ENCODE measurements at places on chromosomes 7 and 10. TPM values are rescaled to one million over a fixed set of nuclear protein-coding genes. Genes with fewer than 3 reads are reported as not detected.

DNA sequence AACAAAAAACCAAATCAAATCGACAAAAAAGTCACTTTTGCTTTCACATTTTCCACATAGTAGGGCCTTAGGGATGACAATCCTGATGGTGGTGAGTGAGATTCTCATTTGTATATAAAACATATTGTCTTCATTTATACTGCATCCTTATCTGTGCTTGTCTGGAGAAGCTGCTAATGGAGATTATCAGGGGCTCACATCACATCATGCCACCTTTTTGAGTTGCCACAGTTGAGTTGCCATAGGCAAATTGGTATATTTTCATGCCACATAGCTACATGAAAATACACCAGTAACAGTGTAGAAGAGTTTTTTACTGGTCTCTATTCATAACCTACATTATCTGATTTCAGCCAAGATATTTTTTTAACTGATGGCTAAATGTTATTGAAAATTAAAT, 85.3 kb downstream of the CNTNAP2 start:
- no peak for DNase-seq

DNA sequence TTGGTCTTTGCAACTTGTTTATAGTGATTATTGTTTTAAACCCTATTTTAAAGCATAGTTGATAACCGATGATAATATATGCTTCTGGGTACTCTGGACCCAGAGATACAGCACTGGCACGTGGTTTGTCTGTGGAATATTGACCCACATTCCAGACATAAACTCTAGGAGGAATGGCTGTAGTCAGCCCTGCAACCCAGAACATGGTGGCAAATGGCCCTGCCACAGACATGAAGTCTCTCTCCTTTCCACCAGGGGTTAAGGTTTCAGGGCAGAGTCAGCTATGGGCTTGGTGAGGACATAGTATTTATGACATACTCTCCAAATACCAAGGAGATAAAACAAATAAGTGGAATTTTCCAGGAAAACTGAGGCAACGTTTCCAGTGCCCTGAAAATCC, 83.6 kb downstream of the NAMPT start:
- no peak for DNase-seq

DNA sequence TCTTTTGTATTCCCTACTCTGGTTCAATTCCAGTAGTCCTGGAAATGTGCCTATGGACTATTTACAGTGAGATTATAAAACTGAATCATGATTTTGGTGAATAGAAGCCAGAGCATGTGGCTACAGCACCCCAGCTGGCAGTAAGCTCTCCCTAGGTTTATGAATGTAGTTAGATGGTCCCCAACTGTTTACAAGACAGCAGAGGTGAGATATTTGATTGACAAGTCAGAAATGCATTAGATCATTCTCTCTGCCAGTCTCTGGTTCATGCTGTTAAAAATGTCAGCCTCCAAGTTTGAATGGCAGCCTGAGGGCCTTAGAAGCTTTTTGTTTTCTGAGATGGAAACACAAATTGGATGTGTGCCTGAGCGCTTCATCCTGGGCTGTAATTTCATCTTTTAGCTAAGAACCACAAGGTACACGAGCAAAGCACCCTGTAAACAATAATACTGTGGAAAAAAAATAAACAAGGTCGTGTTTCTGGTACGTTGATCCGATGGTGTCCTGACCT, 85.0 kb downstream of the BTRC start:
- DNase-seq, result no peak

- no peak for DNase-seq
Observed at GRCh38 chr7:91367812-91368578, 103.8 kb downstream of the FZD1 start.

GRCh38 chr10:77801474-77802161, 124.9 kb downstream of the DLG5 start:
- peak; percentile 41 for DNase-seq

- no peak for DNase-seq
Observed at GRCh38 chr10:62250594-62251198, 17.9 kb downstream of the RTKN2 start.

- no peak for DNase-seq
Observed at GRCh38 chr7:153193144-153193595, 433.6 kb downstream of the ACTR3B start.

GRCh38 chr7:25083201-25083600, 41.9 kb downstream of the CYCS start:
- no peak for DNase-seq

DNA sequence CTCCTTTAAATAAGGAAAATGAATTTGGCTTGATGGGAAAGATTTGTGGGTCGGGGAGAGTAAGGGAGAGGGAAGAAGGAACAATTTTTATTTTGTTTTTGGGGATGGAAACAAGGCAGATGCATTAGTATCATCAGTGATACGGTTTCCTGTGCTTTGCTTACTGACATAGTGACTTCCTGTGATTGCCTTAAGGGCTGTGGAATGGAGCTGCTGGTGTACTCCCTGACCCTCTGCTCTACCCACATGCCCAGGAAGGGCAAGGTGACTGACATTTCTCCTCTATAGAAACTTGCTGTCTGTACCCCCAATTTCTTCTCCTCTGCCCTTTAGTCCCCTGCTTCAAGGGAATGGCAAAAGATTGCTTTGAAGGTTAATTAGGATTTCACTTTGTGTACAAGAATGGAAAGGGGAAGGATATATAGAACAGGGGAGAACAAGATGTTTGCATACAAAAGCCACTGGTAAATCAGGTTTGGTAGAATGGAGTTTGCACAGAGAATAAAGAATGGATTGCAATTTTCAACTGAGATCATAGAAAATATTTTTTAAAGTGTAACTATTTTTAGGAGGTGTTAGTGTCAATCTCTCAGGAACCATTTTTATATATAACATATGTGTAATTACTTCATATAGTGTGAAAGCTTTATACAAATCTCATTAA, 129.0 kb upstream of the AGR3 start:
- DNase-seq, result no peak

GRCh38 chr10:77004917-77005564, 632.6 kb downstream of the KCNMA1 start:
- no peak for DNase-seq

DNA sequence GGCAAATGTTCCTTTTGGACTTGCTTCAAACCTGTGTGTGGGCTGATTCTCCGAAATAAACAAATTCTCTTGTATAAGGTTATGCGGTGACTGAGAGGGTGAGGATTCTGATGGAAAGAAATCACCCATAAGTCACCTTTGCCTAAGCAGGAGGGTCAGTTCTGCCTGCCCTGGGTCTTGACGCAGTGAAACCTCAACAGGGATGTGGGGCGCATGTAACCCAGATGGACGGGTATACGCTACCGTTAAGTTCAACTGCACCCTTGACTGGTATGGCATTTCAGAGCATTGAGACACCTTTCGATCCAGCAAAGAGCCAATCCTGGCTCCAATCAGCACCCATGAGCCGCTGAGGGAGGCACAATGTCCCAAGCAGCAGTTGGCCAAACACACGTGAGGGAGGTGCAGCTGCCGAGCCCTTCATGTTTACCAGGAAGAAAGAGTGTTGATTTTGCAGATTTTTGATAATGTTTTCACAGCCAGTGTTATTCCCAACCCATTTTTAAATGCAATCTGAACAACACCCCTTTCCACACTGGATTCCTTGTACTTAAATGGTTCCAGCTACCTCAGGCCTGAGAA, 48.1 kb downstream of the SORBS1 start:
- DNase-seq, result no peak

GRCh38 chr7:145978769-145979168, 137.8 kb upstream of the CNTNAP2 start:
- DNase-seq, result no peak

GRCh38 chr10:129970465-129971364, 6.6 kb upstream of the EBF3 start:
- peak; percentile 78 for DNase-seq

DNA sequence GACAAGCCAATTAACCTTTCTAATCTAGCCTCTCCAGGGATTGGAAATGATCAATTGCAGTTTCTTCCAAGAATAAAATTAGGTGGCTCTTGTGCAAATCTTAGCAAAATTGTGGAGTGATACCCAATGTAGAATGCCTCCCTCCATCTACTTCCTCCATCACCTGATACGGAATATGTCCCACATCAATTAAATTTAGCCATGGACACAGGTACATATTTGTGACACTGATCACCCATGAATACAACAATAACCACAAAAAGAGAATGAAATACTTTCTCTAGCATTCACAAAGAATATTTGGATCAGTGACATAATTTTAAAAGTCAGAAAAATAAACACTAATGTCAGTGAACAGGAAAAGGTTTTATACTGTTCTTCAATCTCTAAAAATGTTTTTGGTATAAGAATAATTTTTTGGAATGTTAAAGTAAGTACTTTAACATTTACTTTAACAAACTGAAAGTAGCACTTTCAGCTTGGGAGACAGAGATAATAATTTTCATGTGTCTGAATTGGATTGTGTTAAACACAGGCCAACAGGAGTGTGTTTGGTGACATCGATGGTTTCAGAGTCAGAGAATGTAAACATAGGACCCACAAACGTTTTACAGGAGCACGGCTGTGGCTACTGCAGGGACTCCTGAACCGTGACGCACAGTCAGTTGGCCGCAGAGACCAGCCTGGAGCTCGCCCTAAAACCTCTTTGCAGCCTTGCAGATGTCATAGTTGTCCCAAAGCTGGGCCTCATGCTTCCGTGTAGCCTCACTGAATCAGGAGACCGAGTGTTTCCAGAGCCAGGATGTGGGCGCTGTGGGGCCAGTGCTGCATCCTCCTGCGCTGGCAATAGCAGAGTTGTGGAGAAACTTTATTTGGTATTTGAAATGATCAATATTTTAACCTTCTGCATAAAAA, 7.2 kb downstream of the RBM20 start:
- DNase-seq, result no peak

DNA sequence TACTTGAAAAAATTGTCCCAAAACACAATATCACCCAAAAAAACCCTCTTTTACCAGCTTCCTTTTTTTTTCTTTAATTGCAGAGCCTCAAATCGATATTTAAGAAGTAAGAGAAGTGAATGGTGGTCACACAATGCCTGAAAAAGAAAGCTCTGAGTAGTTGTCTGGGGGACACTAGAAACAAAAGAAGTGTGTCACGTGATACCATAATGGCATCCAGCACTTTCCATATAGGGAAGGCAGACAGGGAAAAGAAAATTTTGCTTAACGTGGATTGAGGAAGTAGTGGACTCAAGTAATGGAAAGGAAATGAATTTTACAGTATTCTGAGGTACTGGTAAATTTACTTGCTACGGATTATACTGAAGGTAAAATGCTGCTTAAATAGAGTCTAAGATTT, 765.9 kb upstream of the C7orf33 start:
- no peak for DNase-seq

GRCh38 chr7:149879271-149879743, 5.5 kb downstream of the ATP6V0E2 start:
- no peak for DNase-seq

DNA sequence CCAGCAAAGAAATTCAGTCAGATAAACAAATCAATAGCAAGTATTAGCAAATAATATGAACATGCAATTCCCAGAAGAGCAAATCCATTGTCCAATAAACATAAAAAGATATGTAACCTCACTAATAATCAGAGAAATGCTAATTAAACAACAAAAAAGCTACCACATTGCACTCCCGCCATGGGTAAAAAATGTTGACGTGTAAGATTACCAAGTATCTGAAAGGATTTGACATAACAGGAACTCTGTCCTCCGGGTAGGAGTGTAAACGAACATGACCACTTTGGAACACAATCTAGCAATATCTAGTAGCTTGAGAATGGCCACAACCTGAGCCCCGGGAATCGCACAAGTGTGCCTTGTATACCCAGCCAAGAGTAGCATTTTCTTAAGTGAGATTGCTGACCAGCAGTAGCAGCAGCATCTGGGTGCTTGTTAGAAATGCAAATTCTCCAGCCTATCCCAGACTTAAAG, 31.6 kb downstream of the DYDC1 start:
- DNase-seq, result no peak

DNA sequence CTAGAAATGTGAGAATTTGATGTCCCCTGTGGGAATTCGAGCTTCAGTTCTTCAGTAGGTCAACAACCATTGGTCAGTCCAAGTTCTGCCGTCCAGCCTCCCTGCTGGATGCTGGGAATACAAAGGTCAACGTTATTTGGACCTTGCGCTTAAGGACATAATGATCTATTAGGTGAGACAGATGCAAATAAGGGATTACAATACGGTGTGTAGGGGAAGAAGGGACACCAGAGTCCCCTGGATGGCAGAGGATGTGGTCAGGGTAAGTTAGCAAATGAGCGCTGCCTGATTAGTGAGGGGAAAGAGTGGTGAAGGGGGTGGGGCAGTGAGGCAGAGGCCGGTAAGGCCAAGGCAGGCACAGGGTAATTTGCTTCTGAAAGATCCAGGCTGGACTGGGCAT, 16.2 kb downstream of the CCNY start:
- no peak for DNase-seq

DNA sequence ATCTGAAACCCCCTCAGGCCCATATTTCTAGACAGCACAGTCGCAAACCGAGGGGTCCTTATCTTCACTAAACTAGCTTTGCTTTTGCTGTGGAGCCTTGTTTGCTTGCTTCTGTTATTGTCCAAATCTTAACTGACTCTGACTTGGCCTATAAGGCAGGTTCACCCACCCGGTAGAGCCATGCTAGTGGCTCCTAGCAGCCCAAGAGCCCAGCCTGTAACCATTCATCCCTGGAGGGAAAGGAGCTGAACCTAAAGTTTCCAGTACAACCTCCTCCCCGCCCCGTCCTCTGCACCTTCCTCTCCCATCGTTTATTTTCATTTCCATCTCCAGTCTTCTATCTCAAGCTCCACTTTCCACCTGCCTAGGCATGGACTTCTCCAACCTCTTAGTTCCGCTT, 345.7 kb downstream of the PTPRN2 start:
- no peak for DNase-seq

DNA sequence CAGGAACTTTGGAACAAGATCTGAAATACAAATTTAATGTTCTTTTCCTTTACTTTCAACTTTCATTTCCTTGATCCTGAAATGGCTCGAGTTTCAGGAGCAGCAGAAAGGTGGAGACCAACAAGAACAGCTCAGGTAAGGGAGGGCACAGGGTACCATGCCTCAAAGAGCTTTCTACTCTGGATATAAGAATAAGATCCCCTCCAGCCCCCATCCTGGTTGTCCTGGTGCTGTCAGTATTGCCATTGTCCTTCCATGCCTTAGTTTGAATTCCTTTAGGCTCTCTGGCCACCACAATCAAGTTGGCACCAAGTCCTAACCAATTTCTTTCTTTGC, 12.5 kb upstream of the CALU start:
- DNase-seq, result no peak

- DNase-seq, result no peak
Observed at GRCh38 chr7:114986190-114987180, 64.6 kb downstream of the MDFIC start.

GRCh38 chr10:69878038-69878437, 76.3 kb downstream of the COL13A1 start:
- DNase-seq, result no peak

- no peak for DNase-seq
Observed at GRCh38 chr7:41847151-41847550, 144.3 kb upstream of the INHBA start.

The GIMAP5 gene
- total RNA-seq, result 13.8 TPM

The SFMBT2 gene
- total RNA-seq, result 12.4 TPM

The OR6B1 gene
- not detected for total RNA-seq

The PAPSS2 gene
- 46.1 TPM for total RNA-seq

The RBP4 gene
- total RNA-seq, result 3.1 TPM

The NACAD gene
- total RNA-seq, result 10.4 TPM

The SEMA3E gene
- total RNA-seq, result 2.2 TPM

The CTAGE8 gene
- total RNA-seq, result 1.5 TPM

The GNG11 gene
- 24.1 TPM for total RNA-seq

The TMEM248 gene
- total RNA-seq, result 82.1 TPM

The ZNF425 gene
- total RNA-seq, result 0.97 TPM

The SMO gene
- total RNA-seq, result 8.5 TPM

The CH25H gene
- 0.93 TPM for total RNA-seq
